ENCODE measurements at places on chromosomes 5 and 9. TPM values are rescaled to one million over a fixed set of nuclear protein-coding genes. Genes with fewer than 3 reads are reported as not detected.
A peak's percentile ranks its signal among the peaks of the same experiment; 100 is the strongest.

GRCh38 chr5:6805841-6806240, 92.6 kb downstream of the TENT4A start:
- DNase-seq, result no peak
- H3K27me3 ChIP-seq, result peaks cover 11% of the 10 kb centered on the region
- H3K36me3 ChIP-seq, result no peaks in the 10 kb centered on the region
- H3K4me1 ChIP-seq, result no peaks in the 10 kb centered on the region
- no peak overlapping the region for H3K4me3 ChIP-seq

The IL7R gene
- total RNA-seq, result 48.4 TPM

- no peak overlapping the region for H3K4me3 ChIP-seq
- no peak for DNase-seq
- H3K27ac ChIP-seq, result no peak overlapping the region
- H3K36me3 ChIP-seq, result no peaks in the 10 kb centered on the region
- peaks cover 4% of the 10 kb centered on the region for H3K4me1 ChIP-seq
These were observed 69.0 kb downstream of the SPRY4 start for GRCh38 chr5:142255831-142256230.

DNA sequence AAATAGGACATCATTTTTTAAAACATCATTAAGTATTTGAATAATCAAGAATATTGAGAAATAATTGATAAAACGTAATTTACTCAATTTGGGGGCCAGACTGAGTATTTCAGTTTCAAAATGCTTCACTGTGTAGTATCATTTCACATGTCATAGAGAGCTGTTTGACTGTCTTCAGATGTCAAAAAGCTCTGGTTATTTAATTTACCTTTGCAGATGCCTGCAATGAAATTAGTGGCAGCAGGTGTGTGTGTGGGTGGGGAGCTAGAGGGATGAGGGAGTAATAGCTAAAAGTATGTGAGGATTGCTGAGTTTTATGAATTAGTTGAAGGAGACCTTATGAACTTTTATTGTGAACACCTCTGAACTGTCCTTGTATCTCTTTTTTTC, 567.2 kb upstream of the MEF2C start:
- H3K27ac ChIP-seq, result no peak overlapping the region
- no peak overlapping the region for H3K4me3 ChIP-seq
- no peak for DNase-seq
- no peaks in the 10 kb centered on the region for H3K36me3 ChIP-seq
- H3K4me1 ChIP-seq, result no peaks in the 10 kb centered on the region

DNA sequence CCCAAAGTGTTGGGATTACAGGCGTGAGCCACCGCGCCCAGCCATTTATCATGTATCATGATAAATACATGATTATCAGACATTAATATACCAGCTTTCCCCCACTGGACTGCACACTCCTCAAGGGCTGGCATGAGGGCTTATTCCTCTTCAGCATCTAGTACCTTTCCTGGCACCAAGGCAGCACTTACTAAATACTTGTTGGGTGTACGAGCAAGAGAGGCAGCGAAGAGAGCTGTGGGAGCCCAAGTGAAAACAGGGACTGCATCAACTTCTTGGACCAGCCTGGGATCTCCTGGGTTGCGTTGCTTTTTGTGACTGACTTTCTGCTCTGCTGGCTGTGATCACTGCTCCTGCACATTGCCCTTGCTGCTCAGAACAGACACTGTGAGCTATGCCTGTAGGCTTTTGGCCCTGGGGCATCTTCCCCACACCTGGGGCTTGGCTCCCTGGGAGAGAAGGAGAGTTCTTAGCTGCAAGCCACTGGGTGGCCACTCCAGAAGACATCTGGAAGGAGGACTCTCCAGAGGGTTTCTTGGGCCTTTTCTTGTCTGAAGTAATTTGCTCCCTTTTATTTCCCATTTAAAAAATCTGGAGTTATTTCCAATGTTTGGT, 224.3 kb downstream of the NR3C1 start:
- H3K4me1 ChIP-seq, result no peaks in the 10 kb centered on the region
- H3K27me3 ChIP-seq, result no peaks in the 10 kb centered on the region
- H3K27ac ChIP-seq, result no peak overlapping the region
- no peaks in the 10 kb centered on the region for H3K36me3 ChIP-seq
- DNase-seq, result no peak

The C5orf58 gene
- not detected for total RNA-seq

DNA sequence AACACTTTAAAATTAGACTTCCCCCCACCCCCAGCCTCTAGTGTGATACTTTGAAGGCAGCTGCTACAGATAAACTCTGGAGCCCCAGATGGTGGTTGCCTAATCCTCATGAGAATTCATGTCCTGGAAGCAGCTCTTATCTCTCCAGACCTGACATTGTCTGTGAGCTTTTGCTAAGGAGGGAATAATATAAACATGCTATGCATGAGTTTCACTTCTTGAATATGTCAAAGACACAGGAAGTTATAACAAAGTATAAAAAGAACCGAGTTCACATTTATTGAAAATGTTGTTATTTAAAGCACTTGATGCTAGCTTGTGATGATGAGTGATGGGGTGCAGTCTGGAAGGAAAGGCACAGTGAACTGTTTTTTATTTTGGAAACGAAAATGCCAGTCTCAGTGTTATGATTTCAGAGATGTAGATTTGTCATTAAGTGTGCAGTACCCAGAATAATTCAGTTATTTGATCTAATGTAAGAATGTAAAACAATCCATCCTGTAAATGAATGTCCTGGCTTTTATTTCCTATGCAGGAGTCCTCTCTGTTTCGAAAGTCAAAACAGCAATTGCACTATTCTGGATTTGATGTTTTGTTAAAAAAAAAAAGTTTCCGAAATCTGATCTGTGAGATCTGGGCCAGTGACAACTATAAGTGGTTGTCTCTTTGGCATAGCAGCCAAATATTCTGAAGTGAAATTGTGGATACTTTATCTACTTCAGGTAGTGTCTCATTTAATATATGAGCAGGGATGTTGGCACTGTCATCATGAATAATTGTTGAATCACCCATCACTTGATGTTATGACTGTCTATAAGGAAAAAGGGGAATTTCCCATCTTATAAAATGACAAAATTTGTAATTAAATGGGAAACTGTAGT, 77.0 kb downstream of the ZCCHC7 start:
- no peak overlapping the region for H3K4me3 ChIP-seq
- no peak for DNase-seq
- peak overlapping the region; percentile 51 for H3K27ac ChIP-seq
- H3K36me3 ChIP-seq, result peaks cover 31% of the 10 kb centered on the region
- no peaks in the 10 kb centered on the region for H3K27me3 ChIP-seq

- peak; percentile 26 for DNase-seq
- no peak overlapping the region for H3K27ac ChIP-seq
- H3K36me3 ChIP-seq, result no peaks in the 10 kb centered on the region
- H3K27me3 ChIP-seq, result peaks cover 6% of the 10 kb centered on the region
- H3K4me3 ChIP-seq, result no peak overlapping the region
These were observed 9.1 kb downstream of the FBP2 start for GRCh38 chr9:94584555-94584954.

DNA sequence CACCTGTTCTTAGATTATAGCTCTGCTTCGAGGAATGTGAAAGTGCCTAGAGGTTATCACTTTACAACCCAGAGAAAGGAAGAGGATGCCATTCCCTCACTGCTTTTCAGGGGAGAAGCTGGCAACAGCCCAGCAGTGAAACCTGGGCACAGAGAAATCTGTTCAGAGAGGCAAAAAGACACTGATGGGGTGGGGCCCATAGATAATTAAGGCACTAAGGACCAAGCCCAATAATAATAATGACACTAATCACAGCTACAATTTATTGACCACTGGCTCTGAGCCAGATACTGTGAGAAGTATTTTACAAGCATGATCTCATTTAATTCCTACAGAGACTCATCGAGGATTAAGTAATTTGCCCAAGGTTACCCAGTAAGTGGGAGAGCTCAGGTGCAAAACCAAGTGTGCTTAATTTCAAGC, 168.3 kb downstream of the PIK3R1 start:
- H3K4me3 ChIP-seq, result no peak overlapping the region
- H3K27me3 ChIP-seq, result no peaks in the 10 kb centered on the region
- H3K4me1 ChIP-seq, result peaks cover 68% of the 10 kb centered on the region
- H3K36me3 ChIP-seq, result peaks cover 23% of the 10 kb centered on the region
- DNase-seq, result no peak
- no peak overlapping the region for H3K27ac ChIP-seq

The CMYA5 gene
- 0.18 TPM for total RNA-seq

- peak; percentile 80 for DNase-seq
- H3K4me1 ChIP-seq, result peaks cover 100% of the 10 kb centered on the region
- H3K27ac ChIP-seq, result peak overlapping the region; percentile 98
- no peaks in the 10 kb centered on the region for H3K27me3 ChIP-seq
These were observed 58.0 kb downstream of the SLC22A5 start for GRCh38 chr5:132427281-132428146.

DNA sequence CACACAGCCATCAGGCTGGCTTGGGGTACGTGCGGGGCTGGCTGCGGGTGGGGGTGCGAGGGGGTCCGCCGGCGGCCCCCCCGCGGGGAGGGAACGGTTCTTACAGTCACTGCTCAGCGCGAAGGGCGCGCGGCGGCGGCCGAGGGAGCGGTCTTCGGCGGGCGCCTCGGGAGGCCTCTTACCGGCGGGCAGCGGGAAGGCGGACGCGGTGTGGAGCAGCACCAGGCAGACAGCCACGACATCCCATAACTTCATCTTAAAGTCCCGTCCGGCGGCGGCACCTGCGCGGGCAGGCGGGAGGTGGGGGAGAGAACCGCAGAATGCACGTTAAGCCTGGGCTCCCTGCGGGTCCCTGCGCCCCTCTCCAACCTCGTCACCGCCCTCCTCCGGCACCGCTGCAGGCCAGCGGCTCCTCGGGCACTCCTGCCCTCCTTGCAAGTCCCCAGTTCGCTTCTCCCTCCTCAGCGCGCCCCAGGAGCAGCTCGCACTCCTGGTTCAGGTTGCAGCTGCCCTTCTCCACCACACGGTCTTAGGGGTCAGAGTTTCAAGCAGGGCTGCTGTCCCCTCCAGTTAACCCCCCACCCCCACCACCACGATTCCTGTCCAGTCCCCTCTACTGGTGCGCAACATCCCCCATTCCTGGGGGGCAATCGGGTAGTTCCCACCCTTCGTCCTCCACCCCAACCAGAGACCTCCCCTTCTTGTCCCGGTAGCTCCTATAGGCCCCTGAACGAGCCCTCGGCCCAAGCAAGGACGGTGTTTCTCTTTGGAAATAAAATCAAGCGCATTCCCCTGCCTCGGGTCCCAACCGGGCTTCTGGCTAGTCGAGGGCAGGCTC, 5.1 kb downstream of the GDNF start:
- H3K4me3 ChIP-seq, result no peak overlapping the region
- DNase-seq, result no peak
- peaks cover 27% of the 10 kb centered on the region for H3K4me1 ChIP-seq
- H3K36me3 ChIP-seq, result peaks cover 2% of the 10 kb centered on the region

- H3K36me3 ChIP-seq, result no peaks in the 10 kb centered on the region
- H3K27ac ChIP-seq, result no peak overlapping the region
- H3K4me1 ChIP-seq, result peaks cover 7% of the 10 kb centered on the region
- no peak for DNase-seq
These were observed 283.8 kb upstream of the DMRT1 start for GRCh38 chr9:557601-558201.

The CTNNAL1 gene
- 21.4 TPM for total RNA-seq

The PHPT1 gene
- 108 TPM for total RNA-seq

GRCh38 chr9:103881419-103881818, 212.7 kb upstream of the SMC2 start:
- H3K27me3 ChIP-seq, result no peaks in the 10 kb centered on the region
- no peak overlapping the region for H3K27ac ChIP-seq
- H3K36me3 ChIP-seq, result no peaks in the 10 kb centered on the region
- no peaks in the 10 kb centered on the region for H3K4me1 ChIP-seq

The FOXI1 gene
- not detected for total RNA-seq

GRCh38 chr9:92790542-92791527, 26.2 kb upstream of the BICD2 start:
- peaks cover 7% of the 10 kb centered on the region for H3K27me3 ChIP-seq
- no peaks in the 10 kb centered on the region for H3K36me3 ChIP-seq
- H3K4me3 ChIP-seq, result no peak overlapping the region
- H3K4me1 ChIP-seq, result peaks cover 5% of the 10 kb centered on the region
- DNase-seq, result peak; percentile 83

DNA sequence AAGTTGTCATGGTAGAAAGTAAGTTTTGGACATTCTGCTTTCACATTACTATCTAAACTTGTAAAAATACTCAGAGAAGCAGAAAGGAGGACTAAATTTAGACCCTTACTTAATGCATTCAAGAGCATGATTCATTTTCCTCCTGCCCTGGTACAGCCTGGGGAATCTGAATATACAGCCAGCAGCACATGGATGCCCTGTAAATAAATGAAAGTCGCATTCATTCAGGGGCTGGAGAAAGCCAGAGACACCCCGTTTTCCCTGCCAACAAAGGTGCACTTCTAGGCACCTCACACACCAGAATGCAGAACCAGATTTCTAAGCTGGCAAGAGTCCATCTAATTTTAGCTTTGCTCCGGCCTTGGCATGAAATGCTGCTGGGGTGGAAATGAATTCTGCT, 172.7 kb upstream of the KLF9 start:
- H3K36me3 ChIP-seq, result no peaks in the 10 kb centered on the region
- no peak for DNase-seq
- H3K4me1 ChIP-seq, result no peaks in the 10 kb centered on the region
- no peaks in the 10 kb centered on the region for H3K27me3 ChIP-seq
- H3K27ac ChIP-seq, result no peak overlapping the region

DNA sequence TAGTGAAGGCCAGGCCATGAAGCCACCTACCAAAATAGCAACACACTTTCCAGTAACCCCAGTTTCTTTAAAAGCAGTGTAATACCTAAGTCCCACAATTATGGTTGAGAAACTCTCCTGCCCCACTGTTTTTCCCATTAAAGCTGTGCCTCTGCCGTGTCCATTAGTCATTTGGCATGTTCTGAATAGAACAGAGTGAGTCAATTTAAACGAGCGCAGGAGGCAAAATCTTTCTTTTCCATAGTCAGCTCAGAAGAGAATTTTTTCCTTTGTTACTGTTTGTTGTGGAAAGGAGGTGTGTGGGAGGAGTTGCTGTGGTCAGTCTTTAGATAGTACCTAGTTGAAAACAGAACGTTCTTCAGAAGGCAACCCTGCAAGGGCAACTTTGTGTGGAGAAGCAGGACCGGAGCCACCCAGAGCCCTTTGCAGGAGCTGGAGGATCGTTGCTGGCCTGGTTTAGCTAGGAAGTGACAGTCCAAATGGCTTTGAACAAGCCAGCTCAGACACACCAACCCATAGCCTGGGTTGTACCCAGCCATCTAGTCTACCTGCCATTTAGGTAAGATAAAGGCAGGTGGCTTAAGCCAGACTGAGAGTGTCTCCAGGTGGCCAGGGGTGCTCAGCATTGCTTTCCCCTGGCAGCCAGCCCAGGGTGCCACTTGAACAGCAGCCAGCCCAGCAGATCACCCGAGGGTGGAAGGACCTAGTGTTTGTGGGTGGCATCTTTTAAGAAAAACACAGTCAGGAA, 30.4 kb downstream of the GADD45G start:
- no peak overlapping the region for H3K4me3 ChIP-seq
- peaks cover 16% of the 10 kb centered on the region for H3K27me3 ChIP-seq
- no peak for DNase-seq
- no peak overlapping the region for H3K27ac ChIP-seq
- H3K36me3 ChIP-seq, result no peaks in the 10 kb centered on the region

- peak overlapping the region; percentile 59 for H3K27ac ChIP-seq
- peaks cover 68% of the 10 kb centered on the region for H3K4me1 ChIP-seq
- no peak overlapping the region for H3K4me3 ChIP-seq
- no peaks in the 10 kb centered on the region for H3K27me3 ChIP-seq
These were observed 12.6 kb downstream of the HNRNPH1 start for GRCh38 chr5:179610903-179611265.

- DNase-seq, result no peak
- no peaks in the 10 kb centered on the region for H3K4me1 ChIP-seq
- H3K27ac ChIP-seq, result no peak overlapping the region
- peaks cover 2% of the 10 kb centered on the region for H3K27me3 ChIP-seq
- H3K36me3 ChIP-seq, result no peaks in the 10 kb centered on the region
- H3K4me3 ChIP-seq, result no peak overlapping the region
These were observed 400.7 kb downstream of the PSAT1 start for GRCh38 chr9:78697618-78698017.
